ENCODE measurements at places on chromosomes 1 and 21. TPM values are rescaled to one million over a fixed set of nuclear protein-coding genes. Genes with fewer than 3 reads are reported as not detected.

GRCh38 chr1:227785805-227786671 lies 29.4 kb upstream of the PRSS38 start:
- DNase-seq, result peak; percentile 38

DNA sequence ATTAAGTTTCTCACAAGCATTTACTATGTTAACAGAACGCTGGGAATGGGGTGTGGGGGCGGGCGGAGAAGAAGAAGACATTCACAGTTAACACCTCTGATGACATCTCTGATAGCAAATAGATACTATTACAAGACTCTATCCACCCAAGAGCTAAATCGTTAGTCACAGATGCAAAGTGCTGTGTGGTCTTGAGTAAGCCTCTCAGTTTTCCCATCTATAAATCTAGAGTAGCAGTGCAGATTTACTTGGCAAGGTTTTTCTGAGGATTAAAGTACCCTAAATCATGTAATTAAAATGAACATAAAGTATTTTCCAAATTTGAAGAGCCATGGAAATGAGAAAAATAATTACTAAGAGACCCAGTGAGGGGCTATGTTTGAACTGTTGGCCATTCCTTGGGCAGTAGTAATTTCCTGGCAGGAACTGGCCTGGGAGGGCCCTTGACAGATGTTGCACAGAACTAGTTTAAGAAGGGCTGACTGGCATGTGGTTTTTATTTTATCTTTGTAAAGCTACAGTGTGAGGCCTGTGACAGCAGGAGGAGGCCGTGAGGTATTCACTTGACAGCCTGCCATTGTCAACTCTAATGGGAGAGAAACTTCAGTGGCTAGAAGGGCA lies 58.7 kb upstream of the APOBEC4 start:
- no peak for DNase-seq

- DNase-seq, result no peak
These were observed 30.0 kb upstream of the SSX2IP start for GRCh38 chr1:84720221-84720780.

DNA sequence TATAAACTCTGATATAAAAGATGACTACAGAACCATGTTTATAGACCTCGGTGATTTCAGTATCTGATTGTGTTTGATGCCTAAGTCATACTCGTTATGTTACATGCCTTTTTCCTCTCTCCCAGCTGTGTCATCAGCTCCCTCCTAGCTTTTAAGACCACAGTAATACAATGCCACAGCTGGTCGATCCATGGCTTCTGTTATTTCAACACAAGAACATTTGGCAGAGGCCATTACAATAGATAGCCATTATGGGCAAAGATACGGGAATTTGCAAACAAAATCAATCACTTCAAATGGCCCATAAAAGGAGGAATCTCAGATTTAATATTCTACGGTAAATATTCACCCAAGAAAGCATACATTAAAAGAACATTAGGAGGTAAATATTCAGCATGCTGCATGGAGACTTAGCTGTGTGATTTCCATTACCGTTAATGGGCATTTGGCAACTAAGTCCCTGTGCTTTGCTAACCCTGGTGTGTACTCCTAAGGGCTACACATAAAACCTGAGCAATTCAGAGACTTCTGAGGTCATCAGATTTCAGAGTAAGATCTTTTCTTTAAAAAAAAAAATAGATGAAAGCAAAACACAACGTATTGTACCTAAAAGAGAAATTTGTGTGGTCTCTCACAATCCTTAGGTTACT lies 153.4 kb downstream of the PIGK start:
- no peak for DNase-seq

ORC1 gene
- total RNA-seq, result 42.2 TPM

DNA sequence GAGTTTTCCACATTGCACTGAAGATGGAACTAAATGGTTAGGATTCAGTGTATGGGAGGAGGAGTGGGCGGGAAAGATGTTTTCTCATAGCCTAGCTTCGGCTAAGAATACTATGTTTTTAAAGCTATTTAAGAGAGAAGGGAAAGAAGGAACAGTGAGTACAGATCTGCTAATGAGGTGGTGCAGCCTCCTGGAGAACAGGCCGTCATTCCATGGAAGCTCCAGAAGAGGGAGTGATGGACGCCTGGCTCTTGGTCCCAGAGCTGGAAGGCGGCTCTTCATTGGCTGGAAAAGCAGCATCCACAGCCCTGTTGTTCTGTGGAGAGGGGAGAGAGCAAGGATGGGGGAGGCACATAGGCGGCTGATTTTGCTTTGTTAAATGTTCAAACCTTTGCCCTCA lies 6.9 kb downstream of the CAMK1G start:
- no peak for DNase-seq

- peak; percentile 51 for DNase-seq
These were observed 82.2 kb upstream of the C1orf105 start for GRCh38 chr1:172338295-172338735.

DNA sequence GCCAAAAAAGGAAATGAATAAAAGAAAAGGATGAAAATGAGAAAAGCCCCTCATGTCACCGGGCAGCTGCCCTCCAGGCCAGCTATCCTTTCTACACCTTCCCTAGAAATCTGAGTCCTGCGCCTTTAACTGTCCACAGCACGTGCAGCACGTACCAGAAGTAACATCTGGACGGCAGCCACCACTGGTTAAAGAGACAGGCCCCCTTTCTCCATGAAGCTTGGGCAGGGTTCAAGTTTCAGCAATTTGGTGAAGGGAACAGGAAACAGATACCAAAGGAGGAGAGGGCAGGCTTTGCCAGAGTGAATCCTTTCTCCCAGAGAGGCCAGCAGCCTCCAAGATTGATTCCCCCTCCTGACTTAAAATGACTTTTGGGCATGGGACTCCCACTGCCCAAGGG lies 3.6 kb upstream of the KIAA2013 start:
- no peak for DNase-seq

- no peak for DNase-seq
These were observed 44.4 kb downstream of the ZNF697 start for GRCh38 chr1:119603695-119604094.

GRCh38 chr1:187648091-187648490 lies 819.3 kb downstream of the PLA2G4A start:
- DNase-seq, result no peak

SPATA1 gene
- total RNA-seq, result 6.1 TPM

DNA sequence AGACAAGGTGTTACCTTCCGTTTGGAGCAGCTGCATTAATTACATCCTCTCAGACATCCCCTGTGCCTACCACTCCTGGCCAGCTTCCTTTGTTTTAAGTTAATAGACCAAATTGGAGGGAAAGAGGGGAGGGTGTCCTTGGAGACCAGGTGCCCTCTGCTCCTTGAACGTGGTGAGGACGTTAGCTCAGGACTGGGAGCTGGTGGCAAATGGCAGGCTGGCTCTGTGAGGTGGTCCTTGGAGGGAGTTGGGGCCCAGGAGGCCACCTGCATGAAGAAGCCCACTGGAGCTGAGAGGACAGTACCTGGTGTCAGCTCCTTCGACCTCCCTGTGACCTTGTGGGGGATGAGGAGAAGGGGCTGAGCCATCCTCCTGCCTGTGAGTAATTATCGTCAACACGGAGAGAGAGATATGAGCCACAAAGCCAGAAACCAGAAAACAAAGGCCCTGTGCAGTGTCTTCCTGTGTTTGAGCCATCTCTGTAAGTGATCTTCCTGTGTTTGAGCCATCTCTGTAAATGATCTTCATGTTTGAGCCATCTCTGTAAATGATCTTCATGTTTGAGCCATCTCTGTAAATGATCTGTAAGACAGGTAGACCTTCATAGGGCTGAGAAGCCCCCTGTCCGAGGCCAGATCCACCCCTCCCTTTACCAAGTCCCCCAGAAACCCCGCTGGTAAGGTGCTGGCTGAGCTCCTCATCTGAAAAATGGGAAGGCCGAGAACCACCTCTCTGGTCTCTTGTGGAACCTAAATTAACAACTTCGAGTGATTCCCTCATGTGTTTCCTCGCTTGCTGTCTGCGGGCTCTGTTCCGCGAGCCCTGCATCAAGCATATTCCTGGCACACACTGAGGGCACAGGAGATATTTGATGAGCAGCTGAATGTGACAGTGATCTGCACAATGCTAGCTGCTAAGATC lies 126.0 kb downstream of the CAMTA1 start:
- DNase-seq, result no peak

DNA sequence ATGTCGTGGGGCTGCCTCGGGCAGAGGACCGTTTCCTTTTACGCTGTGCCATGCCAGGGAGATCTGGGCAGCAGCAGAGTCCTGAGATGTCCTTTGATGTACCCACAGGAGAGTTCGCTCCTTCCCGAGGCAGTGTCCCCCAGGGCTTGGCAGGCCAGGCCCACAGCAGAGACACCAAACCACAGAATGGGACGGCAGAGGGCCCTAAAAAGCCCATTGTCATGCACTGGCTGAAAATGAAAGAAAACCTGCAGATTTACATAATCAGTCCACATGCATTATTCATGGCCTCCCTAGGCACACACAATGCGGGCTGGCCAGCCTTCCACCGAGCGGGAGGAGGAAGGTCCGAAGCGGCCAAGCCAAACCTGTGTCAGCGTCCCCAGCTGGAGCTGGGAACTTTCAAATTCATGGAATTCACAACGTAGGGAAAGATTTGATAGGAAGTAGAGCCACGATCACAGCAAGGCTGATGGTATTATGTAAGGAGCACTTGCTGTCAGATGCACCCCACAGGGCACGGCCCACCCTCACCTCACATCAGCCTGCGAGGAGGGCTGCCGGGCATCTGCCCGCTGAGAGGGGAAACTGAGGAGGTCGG lies 25.3 kb upstream of the EFHD2 start:
- DNase-seq, result no peak

DNA sequence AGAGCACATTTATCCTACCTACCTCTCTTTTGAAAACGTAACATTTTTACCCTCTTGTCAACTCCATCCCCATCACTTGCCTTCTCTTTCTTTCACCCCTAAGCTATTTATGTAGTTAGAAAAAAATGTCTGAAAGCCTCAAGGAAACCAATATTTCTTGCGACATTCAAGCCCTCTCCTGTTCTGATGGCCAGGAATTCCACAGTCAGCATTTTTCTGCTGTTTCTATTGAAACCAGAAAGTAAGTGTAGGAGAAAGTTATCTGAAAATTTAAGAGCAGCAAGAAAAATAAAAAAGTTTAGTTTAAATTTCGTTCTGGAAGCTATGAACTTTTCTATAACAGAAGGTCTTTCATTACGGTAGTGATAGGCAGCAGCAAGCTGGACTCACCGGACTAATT lies 247.6 kb upstream of the PBX1 start:
- no peak for DNase-seq

TTLL10 gene
- not detected for total RNA-seq

SLC27A3 gene
- total RNA-seq, result 39.8 TPM

DNA sequence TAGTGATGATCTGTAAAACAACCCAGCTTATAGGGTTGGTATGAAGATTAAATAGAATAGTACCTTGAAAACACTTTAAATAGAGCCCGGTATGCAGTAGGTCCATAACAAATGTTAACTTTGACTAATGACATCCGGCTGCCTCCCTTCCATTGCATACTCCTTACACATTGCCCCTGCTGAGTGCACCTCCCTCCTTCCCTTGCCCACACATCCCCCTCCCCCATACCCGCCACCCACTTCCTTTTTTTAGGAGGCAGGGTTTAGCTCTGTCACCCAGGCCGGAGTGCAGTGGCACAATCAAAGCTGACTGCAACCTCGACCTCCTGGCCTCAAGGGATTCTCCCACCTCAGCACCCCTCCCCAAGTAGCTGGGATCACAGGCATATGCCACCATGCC lies 24.4 kb upstream of the ZC3H12A start:
- DNase-seq, result peak; percentile 48
